ENCODE measurements at places on chromosomes 2 and 18. TPM values are rescaled to one million over a fixed set of nuclear protein-coding genes. Genes with fewer than 3 reads are reported as not detected.

DNA sequence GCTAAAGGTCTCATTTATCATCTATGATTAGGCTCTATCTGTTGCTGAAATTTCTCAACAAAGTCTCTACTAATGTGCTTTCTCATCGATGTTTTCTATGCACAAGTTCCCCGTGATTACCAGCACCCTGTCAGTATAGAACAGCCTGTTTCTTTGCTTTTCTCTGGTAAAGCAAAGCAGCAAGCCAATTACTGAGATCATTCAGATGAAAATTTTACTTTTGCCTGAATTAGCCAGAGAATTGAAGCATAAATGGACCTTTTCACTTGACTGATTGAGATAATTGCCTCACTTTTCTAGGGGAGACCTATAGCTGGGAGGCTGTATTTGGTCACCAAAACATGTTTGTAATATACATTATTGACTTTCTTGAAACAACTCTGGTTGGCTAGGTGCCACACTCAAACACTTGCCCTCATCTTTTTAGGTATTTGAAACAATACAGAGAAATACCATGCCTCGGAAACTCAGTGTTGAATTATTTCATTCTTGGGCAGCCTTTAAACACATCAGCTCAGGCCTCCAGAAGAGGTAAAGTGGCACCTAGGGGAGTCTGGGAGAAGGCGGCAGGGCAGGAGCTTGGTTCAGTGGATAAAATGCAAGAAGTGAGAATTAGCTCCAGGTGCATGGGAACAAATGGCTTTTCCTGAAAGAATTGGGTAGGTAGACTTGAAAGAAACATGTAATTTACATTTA, 96.2 kb downstream of the GALNT3 start:
- DNase-seq, result no peak

- peak; percentile 29 for DNase-seq
Measured at GRCh38 chr2:158797963-158798700, 3.0 kb downstream of the DAPL1 start.

DNA sequence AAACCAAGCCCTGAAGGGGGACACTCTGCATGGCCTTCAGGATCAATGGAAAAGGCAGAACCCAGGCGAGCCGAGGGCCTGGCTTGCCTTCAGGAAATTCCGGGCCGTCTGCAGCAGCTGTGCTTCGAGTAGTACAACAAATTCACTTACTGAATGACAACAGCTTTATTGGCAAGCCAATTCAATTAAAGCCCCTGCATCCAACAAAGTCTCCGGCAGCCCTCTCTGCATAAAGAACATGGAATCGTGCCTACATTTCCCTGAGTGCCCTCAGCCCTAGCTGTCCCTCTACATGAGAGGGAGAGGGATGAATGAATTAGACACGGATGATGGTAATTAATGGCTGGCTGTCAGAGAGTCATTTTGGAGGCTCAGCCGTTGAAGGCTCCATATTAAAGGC, 189.0 kb downstream of the BCL11A start:
- no peak for DNase-seq

Gene EPHA4
- 2.2 TPM for total RNA-seq

GRCh38 chr18:63063171-63063570, 256.4 kb downstream of the BCL2 start:
- DNase-seq, result no peak

DNA sequence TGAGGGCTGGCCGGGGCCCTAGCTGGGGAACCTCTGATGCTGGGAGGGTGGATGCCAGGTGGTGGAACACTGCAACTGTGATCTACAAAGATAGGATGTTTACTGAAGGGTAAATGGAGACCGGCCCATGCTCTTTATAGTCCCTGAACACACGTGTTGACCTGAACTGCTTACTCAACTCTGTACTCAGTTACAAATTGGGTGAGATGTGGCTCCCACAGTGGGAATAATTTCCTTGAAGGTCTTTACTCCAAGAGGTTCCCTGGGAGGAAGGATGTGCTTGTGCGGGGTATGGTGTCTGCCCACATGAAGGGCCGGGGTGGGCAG, 254.1 kb downstream of the PRKCE start:
- no peak for DNase-seq

Gene HOXD9
- total RNA-seq, result 16.8 TPM
